Stimulated activated CD4-positive, alpha-beta T cell treated with anti-CD3 and anti-CD28 coated beads, Interleukin-4, amount 100 ng/mL, for 4 hours (primary cell): ENCODE measurements at places on chromosomes 16 and 17.

- no peak for DNase-seq
These were observed 11.8 kb downstream of the CTRB1 start for GRCh38 chr16:75230471-75231110.

- DNase-seq = no peak
These were observed 4.1 kb upstream of the RSAD1 start for GRCh38 chr17:50474523-50474922.

- no peak for DNase-seq
These were observed 767 bp downstream of the RPS6KB1 start for GRCh38 chr17:59893676-59894100.

GRCh38 chr16:50247906-50248608 lies 18.3 kb upstream of the ADCY7 start:
- DNase-seq = no peak

DNA sequence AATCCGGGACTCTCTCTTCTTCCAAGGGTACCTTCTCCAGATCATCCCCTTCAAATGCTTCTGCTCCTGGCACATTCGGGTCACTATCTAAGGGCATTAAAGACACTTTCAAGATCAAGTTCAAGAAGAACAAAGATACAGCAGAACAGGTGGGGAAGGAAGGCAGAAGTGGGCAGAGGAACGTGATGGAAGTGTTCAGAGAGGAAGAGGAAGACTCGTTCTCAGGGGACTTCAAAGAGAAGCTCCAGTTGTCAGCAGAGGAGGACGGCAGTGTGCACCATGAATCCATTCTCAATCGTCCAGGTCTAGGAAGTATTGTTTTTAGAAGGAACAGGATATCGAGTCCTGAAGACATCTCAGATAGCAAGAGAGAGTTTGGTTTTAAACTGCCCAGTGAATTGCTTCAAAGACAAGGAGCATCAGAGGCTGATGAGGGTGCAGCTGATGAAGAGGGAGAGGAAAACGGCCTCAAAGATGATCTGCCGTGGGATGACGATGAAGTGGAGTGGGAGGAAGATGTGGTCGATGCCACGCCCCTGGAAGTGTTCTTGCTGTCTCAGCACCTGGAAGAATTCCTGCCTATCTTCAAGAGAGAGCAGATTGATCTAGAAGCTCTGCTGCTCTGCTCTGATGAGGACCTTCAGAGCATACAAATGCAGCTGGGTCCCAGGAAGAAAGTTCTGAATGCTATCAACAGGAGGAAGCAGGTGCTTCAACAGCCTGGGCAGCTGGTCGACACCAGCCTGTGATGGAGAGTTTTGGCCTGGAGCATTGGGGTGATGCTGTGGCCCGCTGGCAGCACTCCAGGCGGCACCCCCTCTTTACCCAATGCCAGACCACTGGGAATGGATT lies 16.8 kb downstream of the ANKS4B start:
- no peak for DNase-seq

DNA sequence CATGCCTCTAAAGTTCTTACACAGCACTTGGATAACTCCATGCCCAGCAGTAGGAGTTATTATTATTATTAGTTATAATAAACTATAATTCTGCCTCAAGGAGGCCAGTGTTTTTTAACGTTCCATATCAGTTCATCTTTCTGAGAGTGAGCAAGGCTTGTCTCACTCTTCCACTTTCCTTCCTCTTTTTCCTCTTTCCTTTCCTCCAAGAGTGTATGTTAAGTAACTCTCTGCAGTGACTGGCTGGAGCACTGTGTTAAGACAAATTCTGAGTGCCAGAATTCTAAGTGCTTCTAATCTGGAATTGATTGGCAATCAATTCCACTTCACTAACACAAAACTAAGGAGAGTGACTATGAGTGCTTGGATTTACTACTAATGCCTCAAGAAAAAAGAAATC lies 16.4 kb downstream of the CLEC19A start:
- no peak for DNase-seq

GRCh38 chr16:84985079-84986065 lies 26.0 kb downstream of the ZDHHC7 start:
- no peak for DNase-seq

GRCh38 chr16:50615891-50616290 lies 65.2 kb downstream of the SNX20 start:
- no peak for DNase-seq

DNA sequence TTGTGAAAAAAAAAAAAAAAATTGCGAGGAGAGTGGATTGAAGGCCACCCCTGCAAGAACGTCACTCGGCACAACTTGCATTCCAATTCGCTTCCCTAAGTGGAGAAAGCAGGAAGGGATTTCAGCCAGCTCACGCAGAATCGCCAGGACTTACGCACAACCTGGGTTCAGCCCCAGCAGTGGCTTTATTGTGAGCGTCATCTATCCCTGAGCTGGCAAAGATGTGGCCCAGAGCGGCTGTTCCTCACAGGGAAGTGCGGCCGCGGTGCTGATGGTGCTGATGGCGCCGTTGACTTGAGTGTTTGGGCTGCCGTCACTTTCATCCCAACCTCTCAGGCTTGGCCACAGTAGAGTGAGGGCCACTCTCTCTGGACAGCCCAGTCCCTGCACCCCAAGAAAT lies 197.6 kb downstream of the NTN1 start:
- no peak for DNase-seq

DNA sequence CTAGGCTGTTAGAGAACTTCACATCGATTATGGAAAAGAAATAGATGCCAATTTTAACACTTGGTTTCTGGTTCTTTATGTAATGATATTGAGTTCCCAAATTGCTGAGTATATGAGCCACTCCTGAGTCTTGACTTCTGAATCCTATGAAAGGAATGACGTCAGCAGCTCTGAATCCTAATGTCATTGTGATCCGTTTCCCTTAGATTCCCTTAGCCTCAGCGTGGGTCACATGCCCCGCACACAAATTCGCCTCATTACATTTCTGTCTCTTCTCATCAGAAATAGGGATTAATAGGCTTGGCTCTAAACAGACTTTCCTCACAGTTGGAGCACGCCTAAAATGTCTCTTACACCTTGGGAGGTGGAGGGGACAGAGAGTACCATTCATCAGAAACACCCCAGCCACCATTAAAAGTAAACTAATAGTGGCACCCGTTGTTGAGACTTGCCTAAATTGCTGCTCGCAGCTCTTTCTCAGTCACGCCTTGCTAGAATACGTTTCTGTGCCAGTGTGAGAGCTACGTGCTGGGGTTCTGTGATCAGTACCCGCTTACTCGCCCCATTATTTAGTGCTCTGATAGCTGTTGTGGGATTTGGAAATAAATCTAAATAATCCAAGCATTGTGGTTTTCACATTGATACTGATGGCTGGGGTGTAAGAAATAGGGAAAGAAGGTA lies 7.1 kb downstream of the MRM3 start:
- no peak for DNase-seq
